Stimulated activated CD8-positive, alpha-beta memory T cell treated with anti-CD3 and anti-CD28 coated beads, Interleukin-4, amount 100 ng/mL, for 24 hours (primary cell): ENCODE measurements at places on chromosomes 11 and 22.

DNA sequence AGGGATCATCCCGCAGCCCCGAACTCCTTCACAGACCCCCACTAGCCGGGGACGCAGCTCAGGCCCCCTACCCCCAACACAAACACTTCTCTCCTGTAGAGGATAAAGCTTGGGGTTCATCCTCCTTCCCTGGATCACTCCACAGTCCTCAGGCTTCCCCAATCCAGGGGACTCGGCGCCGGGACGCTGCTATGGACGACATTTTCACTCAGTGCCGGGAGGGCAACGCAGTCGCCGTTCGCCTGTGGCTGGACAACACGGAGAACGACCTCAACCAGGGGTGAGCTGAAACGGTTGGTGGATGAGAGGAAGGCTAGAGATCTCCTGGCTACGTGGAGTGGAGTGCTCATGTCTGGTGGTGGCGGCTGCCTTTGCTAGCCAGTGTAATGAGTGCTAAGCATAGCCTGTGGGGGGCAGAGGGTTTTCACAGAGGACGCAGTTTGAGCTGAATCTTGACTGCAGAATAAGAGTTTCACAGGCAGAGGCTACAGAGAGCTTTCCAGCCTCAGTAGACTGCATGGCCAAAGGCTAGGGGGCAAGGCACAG, 580 bp downstream of the ILK start:
- DNase-seq: no peak

- no peak for DNase-seq
These were observed at the start of gene INSC for GRCh38 chr11:15114501-15115475. INSC (plus strand) TSS chr11:15114923; CDS start chr11:15149175, 34,252 bp downstream.

DNA sequence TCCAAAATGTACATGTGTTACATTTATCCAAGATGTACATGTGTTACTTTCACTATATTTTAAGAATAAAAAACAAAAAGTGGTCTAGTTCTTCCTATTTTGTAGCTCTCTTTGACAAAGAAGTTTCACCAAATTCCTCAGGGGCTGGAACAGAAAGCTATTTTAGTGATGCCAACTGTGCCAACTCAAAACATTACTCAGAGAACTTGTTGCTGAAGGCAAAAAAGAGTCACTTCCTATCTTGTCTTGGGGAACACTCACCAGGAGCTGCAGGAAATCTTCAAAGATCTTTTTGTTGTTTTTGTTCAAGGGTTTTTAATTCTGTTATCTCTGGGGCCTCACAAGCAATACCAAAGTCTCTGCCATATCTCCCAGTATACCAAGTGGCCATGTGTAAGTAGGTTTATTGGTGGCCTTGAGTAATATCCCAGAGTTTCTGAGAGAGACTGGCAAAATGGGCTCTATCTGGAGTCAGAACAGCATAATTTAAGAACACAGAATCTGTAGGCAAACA, 13.6 kb upstream of the EED start:
- no peak for DNase-seq

- no peak for DNase-seq
These were observed 65.6 kb downstream of the INSC start for GRCh38 chr11:15180212-15180792.

DNA sequence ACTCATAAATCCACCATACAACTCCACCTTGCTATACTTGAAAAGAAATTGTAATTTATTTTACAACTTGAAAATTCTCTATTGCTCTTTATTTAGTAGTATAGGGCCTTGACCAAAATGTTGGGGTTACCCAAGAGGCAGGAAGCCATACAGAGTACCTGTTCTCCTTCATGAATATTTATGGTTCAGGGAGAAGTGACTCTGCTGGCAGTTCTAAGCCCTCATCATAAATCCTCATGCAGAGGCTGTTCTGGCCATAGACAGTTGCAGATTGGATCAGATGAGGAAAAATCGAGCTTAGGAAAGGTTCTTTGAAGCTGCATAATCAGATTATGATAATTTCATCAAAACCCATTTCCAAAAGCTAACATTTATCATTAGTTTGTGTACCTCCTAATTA, 449.4 kb upstream of the TENM4 start:
- DNase-seq: no peak

GRCh38 chr11:26753723-26754504, 32.1 kb upstream of the SLC5A12 start:
- DNase-seq: no peak

- no peak for DNase-seq
These were observed 142.8 kb downstream of the ST3GAL4 start for GRCh38 chr11:126498281-126498680.

DNA sequence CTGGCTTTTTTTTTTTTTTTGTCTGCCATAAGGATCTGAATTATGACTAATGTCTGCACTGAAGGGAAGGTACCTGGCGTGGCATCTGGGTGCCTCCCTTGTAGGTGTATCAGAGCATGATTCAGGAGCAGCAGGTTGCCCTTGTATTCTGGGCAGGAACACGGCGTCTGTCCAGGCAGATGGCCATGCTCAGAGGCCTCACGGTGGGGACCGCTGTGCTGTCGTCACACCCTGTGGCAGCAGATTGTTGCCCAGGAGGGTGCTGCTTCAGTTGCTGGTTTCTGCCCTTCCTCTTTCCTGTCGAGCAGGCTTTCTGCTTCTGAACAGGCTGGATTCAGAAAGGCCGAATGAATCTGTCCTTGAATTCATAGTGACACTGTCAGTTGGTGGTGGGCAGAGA, 11.0 kb downstream of the ZNRF3 start:
- no peak for DNase-seq

- DNase-seq: no peak
These were observed 36.1 kb upstream of the TSPAN18 start for GRCh38 chr11:44690651-44691050.

- DNase-seq: no peak
These were observed 2.2 kb downstream of the UBXN1 start for GRCh38 chr11:62676698-62677097.
